ENCODE measurements at places on chromosomes 4 and X.
A peak's percentile ranks its signal among the peaks of the same experiment; 100 is the strongest.

- DNase-seq, result peak; percentile 77
Observed at GRCh38 chr4:2261110-2261852, 628 bp downstream of the MXD4 start.

DNA sequence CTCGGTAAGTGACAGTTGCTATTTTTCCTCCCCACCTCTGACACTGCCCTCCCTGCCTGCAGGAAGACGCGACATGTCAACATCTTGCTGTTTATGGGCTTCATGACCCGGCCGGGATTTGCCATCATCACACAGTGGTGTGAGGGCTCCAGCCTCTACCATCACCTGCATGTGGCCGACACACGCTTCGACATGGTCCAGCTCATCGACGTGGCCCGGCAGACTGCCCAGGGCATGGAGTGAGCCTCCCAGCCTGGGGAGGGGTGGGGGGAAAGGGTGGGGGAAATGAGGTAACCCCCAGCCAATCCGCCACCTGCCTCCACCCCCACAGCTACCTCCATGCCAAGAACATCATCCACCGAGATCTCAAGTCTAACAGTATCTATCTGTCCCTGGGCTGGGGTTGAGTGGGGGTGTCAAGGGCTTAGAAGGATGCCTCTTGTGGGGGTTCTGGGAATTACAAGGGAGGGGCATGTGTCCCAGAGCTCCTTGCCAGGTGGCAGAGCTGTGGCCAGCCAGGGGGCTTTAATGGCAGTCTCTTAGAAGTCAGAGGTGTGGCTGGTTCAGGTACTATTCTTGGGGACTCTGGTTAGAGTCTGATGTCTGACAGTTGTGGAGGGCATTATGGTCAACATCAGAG is 7.8 kb downstream of the ARAF start:
- peak; percentile 56 for DNase-seq

- DNase-seq, result no peak
Observed at GRCh38 chrX:121000589-121000988, 15.0 kb upstream of the CT47A1 start.

DNA sequence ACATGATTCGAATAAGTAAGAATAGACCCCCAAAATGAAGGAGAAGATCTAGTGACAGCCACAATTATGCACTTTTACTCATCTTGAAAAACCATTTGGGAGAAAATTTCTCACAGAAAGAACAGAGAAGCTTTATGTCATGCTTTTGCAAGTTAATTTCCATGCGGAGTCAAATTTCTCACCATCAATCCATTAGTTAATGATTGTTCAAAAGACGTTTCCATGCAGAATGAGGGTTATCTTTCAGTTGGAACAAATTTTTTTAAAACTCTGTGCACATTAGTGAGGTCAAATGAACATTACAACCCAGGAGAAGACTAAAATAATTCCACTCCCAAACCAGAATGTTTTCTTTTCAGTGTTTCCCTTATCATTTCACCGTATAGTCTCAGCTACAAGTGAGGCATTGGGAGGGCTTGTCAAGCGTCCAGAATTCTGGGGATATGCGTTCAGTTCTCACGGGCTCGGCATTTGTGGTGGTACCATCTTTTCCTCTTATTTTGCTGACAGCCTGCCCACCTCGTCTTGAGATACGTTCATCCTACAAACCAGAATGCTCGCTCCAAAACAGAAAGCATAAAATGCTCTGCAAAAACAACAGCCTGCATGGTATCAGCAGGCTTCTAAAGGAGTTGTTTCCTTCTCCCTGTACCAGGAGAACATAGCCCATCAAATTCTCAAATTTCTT is 130.8 kb upstream of the TBL1X start:
- DNase-seq, result no peak

- DNase-seq, result no peak
Observed at GRCh38 chr4:30860978-30861377, 140.8 kb downstream of the PCDH7 start.

DNA sequence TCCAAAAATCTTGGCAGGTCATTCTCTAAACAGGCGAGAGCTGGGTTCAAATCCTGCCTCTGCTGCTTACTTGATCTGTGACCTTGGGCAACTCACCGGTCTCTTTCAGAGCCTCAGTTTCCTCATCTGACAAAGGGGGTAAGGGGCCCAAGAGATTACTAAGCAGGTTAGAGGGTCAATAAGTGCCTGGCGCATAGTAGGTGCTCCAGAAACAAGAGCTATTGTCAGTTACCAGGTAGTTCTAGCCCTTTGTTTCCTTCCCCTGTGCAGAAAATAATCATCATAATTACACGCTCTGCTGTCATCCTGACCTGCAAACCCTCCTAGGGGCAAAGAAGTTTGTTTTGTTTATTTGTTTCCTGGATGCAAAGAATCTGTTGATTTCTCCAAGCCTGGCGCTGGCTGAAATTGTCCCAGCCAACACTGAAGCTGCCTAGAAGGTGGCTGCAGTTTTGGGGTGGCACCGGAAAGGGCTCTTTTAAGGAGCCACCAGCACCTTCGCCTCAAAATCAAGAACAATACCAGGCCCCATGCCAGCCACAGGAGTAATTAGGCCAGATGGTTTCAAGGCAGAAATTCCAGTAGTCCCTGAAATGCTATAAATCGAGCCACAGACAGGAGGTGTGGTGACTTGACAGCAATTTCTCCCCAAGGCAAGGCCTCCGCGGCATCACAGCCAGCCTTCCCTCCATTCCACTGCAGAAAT is 10.2 kb upstream of the KIAA0232 start:
- no peak for DNase-seq

- peak; percentile 51 for DNase-seq
Observed at GRCh38 chrX:56728752-56729151, 291 bp upstream of the NBDY start.

- DNase-seq, result peak; percentile 78
Observed at GRCh38 chr4:139176302-139177048, 543 bp downstream of the ELF2 start.

DNA sequence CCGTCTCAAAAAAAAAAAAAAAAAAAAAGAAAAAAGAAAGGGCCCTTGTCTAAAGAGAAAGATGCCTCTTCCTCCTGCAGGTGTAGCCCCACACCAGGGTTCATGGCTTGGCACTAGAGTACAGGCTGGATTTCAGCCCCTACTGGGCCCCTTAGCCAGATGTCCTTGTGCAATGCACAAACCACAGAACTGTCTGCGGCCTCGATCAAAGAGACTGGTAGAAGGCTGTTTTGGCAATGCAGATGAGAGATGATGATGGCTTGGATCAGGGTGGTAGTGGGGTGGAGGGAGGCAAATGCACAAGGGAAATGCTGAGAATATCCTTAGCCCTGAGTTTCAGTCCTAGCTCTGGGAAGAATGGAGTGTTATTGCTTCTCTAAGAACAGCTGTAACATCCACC is 26.5 kb upstream of the TSR2 start:
- DNase-seq, result no peak

DNA sequence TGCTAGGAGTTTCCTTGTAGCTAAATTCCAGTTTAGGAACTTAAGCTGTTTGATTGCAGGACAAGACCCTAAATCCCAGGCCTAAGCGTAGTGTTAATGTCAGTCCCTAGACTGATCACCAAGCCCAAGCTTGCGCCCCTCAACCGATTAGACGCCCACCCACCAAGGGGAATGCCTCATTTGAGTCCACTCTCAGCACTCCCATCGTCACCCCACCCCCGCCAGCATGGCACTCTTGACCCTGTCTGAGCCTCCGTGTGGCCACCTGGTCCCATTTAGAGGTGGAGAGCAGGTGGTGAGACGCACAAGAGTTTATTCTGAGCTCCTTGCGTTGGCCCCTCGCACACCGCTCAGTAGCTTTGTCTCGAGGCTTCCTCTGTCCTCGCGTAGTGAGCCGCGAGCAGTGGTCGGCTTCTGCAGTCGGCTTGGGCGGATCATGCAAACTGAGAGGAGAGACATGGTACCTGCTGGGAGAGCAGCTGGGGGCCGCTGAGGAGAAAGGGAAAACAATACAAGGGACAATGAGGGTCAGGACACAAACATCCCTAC is 48.5 kb upstream of the ZNF157 start:
- DNase-seq, result no peak

DNA sequence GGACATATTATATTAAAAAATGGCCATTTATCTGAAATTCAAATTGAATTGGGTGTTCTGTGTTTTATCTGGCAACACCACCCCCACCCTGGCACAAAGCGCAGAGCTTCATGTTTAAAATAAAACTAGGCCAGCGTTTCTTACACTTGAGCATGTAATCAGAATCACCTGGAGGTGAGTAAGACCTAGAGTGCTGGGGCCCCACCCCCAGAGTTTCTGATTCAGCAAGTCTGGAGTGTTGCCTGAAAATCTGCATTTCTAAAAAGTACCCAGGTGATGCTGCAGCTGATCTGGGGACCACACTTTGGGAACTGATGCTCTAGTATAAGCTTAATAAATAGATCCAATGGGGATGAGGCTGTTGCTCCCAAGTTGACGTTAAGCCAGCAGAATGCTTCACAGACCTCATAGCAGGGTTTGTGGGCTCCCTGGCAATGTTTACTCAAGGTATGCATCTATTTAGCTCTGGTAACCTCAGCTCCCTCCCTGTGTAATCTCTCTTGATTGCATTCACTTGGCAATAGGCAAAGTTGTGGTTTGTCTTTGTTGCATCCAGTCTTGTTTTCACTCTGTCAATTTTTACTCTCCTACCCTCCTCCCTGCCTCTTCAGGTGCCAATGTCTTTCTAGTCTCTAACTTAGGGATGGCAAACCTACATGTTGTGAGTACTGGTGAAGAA is 99.8 kb upstream of the TEX13D start:
- no peak for DNase-seq

DNA sequence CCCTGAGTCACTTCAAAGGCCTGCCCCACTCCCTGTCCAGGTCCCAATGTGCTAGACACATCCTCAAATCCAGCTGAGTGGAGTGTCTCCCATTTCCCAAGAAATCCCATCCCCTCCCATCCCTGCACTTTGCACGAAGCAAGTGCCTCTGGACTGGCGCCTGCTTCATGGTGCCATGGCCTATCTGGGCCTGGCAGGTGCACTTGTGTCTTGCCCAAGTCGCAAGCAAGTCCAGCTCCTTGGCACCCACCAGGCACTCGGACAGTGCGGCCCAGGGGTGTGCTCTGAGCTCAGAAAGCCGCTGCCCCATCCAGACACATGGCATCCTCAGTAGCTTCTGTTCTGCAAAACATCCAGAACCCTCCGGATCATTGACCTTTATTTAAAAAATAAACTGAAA is 97.4 kb downstream of the DCTD start:
- DNase-seq, result no peak

DNA sequence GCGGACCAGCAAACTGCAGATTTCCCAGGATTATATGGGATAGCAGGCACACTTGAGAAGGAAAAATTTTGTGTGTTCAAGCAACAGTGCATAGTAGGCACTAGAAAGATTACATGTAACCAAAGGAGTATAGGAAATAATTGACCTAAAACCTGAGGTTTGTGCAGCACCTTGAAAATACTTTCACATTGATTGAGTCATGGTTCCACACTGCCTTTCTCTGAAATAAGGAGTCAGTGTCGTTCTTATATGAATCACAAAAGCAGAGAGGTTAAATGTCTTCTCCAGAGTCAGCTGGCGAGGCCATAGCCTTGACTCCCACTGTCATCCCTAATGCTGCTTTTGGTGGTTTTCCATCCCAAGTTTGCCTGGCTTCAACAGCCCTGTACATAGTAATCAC is 138.9 kb downstream of the SOWAHB start:
- no peak for DNase-seq

DNA sequence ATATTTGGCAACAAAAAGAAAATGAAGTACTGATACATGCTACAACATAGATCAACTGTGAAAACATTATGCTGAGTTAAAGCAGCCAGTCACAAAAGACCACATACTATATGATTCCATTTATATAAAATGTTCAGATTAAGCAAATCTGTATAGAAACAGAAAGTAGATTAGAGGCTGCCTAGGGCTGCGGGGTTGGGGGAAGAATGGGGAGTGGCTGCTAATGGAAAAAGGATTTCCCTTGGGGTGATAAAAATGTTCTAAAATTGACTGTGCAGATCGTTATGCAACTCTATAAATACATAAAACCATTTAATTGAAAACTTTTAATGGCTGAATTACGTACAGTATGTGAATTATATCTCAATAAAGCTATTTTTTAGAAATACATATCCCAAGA is 46.8 kb downstream of the NEK1 start:
- no peak for DNase-seq

- DNase-seq, result no peak
Observed at GRCh38 chr4:185826381-185826780, 14.4 kb upstream of the SORBS2 start.

All from activated naive CD4-positive, alpha-beta T cell treated with anti-CD3 and anti-CD28 coated beads, Interleukin-2, amount 10 ng/mL, durations not matched to agents 7 days and 5 days (primary cell).